ENCODE measurements at places on chromosomes 5 and 9.

GRCh38 chr9:91001146-91001611, 199.6 kb downstream of the SYK start:
- H3K27ac ChIP-seq = no peak overlapping the region
- H3K4me1 ChIP-seq = no peaks in the 10 kb centered on the region
- H3K27me3 ChIP-seq = no peaks in the 10 kb centered on the region
- no peaks in the 10 kb centered on the region for H3K36me3 ChIP-seq

- peaks cover 5% of the 10 kb centered on the region for H3K4me1 ChIP-seq
- H3K27me3 ChIP-seq = no peaks in the 10 kb centered on the region
- no peak overlapping the region for H3K27ac ChIP-seq
- H3K36me3 ChIP-seq = no peaks in the 10 kb centered on the region
- no peak for DNase-seq
- H3K4me3 ChIP-seq = no peak overlapping the region
Measured at GRCh38 chr5:36624277-36624676, 17.9 kb downstream of the SLC1A3 start.

DNA sequence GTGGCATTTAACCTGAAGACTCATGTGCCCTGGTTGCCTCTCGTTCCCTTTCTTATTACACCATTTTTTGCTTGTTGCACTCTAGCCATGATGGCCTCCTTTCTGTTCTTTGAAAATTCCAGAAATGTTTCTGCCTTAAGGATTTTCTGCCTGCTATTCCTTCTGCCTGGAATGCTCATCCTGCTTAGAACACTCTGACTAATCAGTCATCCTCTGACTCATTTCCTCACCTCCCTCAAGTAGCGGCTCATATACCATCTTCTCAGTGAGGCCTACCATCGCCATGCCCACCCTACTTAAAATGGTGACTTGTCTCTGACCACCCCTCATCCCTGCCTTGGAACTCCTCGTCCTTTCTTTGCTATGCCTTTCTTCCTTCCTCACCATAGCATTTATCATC, 68.8 kb downstream of the KIF4B start:
- DNase-seq = peak; percentile 82
- no peak overlapping the region for H3K4me3 ChIP-seq
- H3K36me3 ChIP-seq = no peaks in the 10 kb centered on the region
- H3K27me3 ChIP-seq = no peaks in the 10 kb centered on the region
- no peaks in the 10 kb centered on the region for H3K4me1 ChIP-seq

- no peak overlapping the region for H3K27ac ChIP-seq
- H3K4me1 ChIP-seq = no peaks in the 10 kb centered on the region
- no peaks in the 10 kb centered on the region for H3K27me3 ChIP-seq
Measured at GRCh38 chr9:74755999-74756398, 131.7 kb downstream of the TRPM6 start.

- no peaks in the 10 kb centered on the region for H3K4me1 ChIP-seq
- H3K36me3 ChIP-seq = no peaks in the 10 kb centered on the region
- H3K4me3 ChIP-seq = no peak overlapping the region
- no peak for DNase-seq
- H3K27me3 ChIP-seq = no peaks in the 10 kb centered on the region
Measured at GRCh38 chr5:68591850-68592249, 376.3 kb downstream of the PIK3R1 start.

GRCh38 chr9:91837981-91838731, 111.9 kb downstream of the ROR2 start:
- no peak overlapping the region for H3K4me3 ChIP-seq
- H3K27me3 ChIP-seq = no peaks in the 10 kb centered on the region
- no peaks in the 10 kb centered on the region for H3K4me1 ChIP-seq
- no peak for DNase-seq
- no peak overlapping the region for H3K27ac ChIP-seq
- no peaks in the 10 kb centered on the region for H3K36me3 ChIP-seq

GRCh38 chr5:96952974-96953730, 17.3 kb downstream of the LNPEP start:
- peak; percentile 10 for DNase-seq
- H3K4me1 ChIP-seq = no peaks in the 10 kb centered on the region
- H3K36me3 ChIP-seq = no peaks in the 10 kb centered on the region
- H3K27ac ChIP-seq = no peak overlapping the region
- no peaks in the 10 kb centered on the region for H3K27me3 ChIP-seq

- no peaks in the 10 kb centered on the region for H3K4me1 ChIP-seq
- no peak overlapping the region for H3K4me3 ChIP-seq
- H3K36me3 ChIP-seq = no peaks in the 10 kb centered on the region
- peaks cover 35% of the 10 kb centered on the region for H3K27me3 ChIP-seq
- no peak for DNase-seq
Measured at GRCh38 chr5:77211691-77212047, 1.2 kb downstream of the PDE8B start.

GRCh38 chr9:117435630-117436261, 20.9 kb upstream of the ASTN2 start:
- no peak for DNase-seq
- no peaks in the 10 kb centered on the region for H3K27me3 ChIP-seq
- no peaks in the 10 kb centered on the region for H3K36me3 ChIP-seq
- no peak overlapping the region for H3K4me3 ChIP-seq
- H3K27ac ChIP-seq = no peak overlapping the region
- peaks cover 3% of the 10 kb centered on the region for H3K4me1 ChIP-seq

DNA sequence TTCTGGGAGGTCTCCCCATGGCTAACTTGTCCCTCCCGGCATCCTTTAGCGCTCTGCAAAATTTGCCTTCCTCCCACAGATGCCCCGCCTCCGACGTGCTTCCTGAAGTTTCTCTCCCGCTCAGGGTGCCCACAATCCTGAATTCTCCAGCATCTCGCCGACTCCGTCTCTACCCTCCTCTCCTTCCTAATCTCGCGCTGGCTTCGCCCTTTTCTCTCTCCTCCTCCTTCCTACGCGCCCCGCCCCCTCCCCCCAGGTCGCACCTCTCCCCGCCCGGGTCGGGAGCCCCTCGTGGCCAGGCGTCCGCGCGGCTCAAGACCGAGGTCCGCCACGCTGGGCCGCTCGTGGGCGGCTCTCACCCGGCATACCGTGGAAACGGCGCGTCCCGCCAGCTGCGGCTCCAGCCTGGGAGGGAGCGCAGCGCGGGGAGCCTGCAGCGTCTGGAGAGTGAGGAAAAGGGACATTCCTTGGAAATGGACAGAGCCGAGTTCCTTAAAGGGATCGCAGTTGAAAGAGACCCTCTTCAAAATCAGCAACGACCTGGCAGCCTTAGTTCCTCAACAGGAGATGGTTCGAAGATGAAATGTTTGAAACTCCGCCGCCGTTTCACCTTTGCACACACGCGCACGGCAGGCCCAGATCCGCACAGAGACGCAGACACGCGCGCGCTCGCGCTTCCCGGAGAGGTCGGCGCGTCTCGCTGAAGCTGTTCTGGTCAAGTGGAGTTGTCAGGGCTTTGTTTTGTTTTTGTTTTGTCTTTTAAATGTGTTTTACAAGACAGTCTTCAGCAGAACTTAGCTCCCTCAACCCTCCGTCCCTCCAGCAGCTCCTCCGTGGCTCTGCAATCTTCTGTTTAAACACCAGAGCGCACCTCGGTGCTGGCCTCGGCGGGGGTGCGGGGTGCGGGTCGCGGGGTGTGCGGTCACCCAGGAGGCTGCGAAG, 5.0 kb upstream of the IRX2 start:
- DNase-seq = peak; percentile 96
- H3K27me3 ChIP-seq = peaks cover 28% of the 10 kb centered on the region
- H3K4me1 ChIP-seq = no peaks in the 10 kb centered on the region
- H3K36me3 ChIP-seq = no peaks in the 10 kb centered on the region
- H3K27ac ChIP-seq = no peak overlapping the region

DNA sequence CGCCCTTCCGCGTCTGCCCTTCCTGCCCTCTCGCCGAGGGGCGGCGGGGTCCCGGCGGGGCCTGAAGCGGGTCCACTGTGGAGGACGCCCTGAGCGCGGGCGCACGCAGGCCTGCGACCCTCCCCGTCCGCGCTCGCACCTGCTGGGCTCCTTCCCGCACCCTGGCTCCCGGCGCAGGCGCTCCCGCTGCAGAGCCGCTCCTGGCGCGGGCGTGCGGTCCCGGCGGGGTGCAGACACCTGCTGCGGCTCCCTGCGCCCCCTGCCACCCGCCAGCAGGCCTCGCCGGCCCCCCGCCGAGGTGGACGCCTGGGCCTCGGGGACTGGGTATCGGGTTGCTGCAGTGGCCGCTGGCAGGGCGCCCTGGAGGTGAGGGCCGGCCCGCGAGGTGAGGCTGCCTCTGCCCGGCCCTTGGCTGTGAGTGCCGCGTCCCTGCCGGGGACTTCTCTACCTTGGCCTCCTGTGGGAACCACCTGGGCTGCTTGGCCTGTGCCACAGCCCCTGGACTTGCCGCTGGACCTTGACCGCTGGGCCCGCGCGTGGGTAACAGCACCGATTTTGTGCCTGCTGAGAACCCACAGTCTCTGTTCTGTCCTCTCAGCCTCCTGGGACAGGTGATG, 627 bp downstream of the ARRDC1 start:
- peak overlapping the region; percentile 43 for H3K4me3 ChIP-seq
- no peak for DNase-seq
- no peak overlapping the region for H3K27ac ChIP-seq
- no peaks in the 10 kb centered on the region for H3K36me3 ChIP-seq
- no peaks in the 10 kb centered on the region for H3K27me3 ChIP-seq
- H3K4me1 ChIP-seq = no peaks in the 10 kb centered on the region

DNA sequence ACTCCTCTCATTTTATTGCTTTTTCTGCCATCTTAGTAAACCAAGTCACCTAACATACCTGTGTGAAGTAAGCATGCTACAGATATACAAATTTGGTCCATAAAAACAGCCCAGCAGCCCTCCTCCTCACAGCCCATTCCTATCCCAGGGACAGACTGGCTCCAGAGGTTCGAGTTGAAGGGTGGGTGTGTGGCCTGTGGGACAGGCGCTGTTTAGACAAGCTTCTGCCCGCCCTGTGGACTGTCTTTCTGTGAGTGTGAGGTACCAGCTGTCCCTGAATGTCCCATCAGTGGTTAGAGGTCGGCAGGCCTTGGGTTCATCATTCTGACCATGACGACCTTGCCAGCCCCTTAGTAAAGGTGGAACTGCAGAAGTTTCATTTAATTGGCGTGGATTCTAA, 82.0 kb downstream of the WNK2 start:
- H3K27ac ChIP-seq = no peak overlapping the region
- H3K27me3 ChIP-seq = no peaks in the 10 kb centered on the region
- H3K36me3 ChIP-seq = no peaks in the 10 kb centered on the region
- no peak for DNase-seq

DNA sequence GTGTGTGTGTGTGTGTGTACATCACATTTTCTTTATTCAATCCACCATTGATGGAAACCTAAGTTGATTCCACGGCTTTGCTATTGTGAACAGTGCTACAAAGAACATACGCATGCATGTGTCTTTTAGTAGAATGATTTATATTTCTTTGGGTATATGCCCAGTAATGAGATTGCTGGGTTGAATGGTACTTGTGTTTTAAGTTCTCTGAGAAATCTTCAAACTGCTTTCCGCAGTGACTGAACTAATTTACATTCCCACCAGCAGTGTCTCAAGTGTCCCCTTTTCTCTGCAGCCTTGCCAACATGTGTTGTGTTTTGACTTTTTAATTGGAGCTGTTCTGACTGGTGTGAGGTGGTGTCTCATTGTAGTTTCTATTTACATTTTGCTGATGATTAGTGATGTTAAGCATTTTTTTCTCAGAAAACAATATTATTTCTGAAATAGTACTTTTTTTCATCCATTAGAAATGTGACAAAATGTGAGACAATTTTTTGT, 769.7 kb downstream of the TAF11L14 start:
- no peaks in the 10 kb centered on the region for H3K36me3 ChIP-seq
- H3K27ac ChIP-seq = no peak overlapping the region
- no peak for DNase-seq
- H3K27me3 ChIP-seq = no peaks in the 10 kb centered on the region
- no peaks in the 10 kb centered on the region for H3K4me1 ChIP-seq

DNA sequence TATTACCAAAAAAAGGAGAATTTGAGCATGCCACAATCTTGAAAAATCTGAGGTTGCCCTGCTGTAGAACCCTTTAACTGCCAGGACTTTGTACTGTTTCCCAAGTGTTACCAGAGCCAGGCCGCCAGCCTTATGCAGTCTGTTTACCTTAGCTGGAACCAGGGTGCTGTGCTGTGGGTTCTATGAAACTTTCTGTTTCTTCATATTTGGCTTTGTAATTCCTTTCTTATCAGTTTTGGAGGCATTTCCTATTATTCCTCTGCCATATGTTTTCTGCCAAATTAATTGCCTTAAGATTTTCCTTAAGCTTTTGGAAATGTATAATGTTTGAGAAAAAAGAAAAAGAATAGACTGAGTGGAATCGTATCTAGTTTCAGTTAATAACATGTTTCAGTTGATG, 2.1 kb downstream of the S1PR3 start:
- DNase-seq = no peak
- no peak overlapping the region for H3K4me3 ChIP-seq
- peaks cover 11% of the 10 kb centered on the region for H3K4me1 ChIP-seq
- no peaks in the 10 kb centered on the region for H3K27me3 ChIP-seq
- H3K27ac ChIP-seq = no peak overlapping the region

DNA sequence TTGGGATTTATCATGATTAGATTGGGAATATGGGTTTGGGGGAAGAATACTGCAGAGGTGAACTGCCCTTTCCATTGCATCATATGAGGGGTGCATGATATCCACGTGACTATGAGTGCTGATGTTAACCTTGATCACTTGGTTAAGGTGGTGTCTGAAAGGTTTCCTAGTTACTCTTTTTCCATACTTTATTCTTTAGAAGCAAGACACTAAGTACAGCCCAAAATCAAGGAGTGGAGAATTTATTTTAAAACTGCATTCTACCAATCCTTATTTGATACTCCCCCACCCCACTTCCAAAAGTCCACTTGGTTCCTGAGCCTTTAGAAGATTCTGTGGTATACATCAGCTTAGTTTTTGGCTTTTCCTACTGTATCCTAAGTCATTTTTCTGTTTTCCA, 20.3 kb upstream of the STOM start:
- no peak overlapping the region for H3K27ac ChIP-seq
- no peak for DNase-seq
- peaks cover 4% of the 10 kb centered on the region for H3K4me1 ChIP-seq

DNA sequence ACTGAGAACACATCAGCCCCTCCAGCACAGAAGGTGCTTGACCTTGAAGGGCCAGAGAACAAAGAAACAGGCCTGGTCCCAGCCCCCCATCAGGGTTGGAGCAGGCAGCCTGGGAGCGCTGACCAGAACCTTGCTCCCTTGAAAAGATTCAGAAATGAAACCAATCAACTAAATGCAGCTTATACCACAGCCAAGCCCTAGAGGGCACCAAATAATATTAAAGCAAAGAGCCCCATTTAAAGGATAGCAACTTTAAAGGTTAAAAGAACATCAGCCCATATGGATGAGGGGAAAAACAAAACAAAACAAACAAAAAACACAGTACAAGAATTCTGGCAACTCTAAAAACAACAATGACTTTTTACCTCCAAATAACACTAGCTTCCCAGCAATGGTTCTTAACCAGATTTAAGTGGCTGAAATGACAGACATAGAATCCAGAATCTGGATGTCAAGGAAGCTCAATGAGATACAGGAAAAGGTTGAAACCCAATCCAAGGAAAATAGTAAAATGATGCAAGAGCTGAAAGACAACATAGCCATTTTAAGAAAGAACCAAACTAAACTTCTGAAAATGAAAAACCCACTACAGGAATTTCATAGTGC, 471.9 kb downstream of the MTRR start:
- peaks cover 2% of the 10 kb centered on the region for H3K4me1 ChIP-seq
- H3K4me3 ChIP-seq = no peak overlapping the region
- H3K27me3 ChIP-seq = no peaks in the 10 kb centered on the region
- peak; percentile 14 for DNase-seq
- no peaks in the 10 kb centered on the region for H3K36me3 ChIP-seq
- H3K27ac ChIP-seq = no peak overlapping the region
